ENCODE measurements at places on chromosomes 4 and X.

GRCh38 chrX:154596290-154596929 is 11.5 kb downstream of the CTAG1A start:
- DNase-seq: peak; percentile 78

- no peak for DNase-seq
These were observed 109.3 kb upstream of the TBC1D9 start for GRCh38 chr4:140865253-140866217.

GRCh38 chr4:15006416-15007024 is 4.2 kb downstream of the CPEB2 start:
- DNase-seq: no peak

GRCh38 chrX:2500091-2500802 is 529 bp downstream of the DHRSX start:
- DNase-seq: peak; percentile 51

DNA sequence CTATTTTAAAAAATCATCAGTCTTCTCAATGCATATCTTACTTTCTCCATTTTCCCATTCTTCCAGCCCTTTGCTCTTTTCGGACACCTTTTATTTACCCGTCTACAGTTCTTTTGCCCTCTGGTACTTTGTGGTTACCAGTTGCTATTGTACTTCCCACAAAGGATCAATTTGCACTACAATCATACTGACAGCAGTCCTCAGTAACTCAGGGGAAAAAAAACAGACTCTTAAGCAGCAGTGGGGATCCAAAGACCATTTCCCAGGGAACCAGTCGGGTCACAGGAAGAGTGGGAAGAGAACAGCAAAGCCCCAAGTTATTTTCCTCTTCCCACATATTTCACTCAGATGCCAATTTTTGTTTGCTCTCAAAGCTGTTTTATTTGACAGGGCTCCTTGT is 23.1 kb downstream of the DMD start:
- no peak for DNase-seq

GRCh38 chr4:133152831-133153481 is 3.9 kb downstream of the PCDH10 start:
- no peak for DNase-seq

DNA sequence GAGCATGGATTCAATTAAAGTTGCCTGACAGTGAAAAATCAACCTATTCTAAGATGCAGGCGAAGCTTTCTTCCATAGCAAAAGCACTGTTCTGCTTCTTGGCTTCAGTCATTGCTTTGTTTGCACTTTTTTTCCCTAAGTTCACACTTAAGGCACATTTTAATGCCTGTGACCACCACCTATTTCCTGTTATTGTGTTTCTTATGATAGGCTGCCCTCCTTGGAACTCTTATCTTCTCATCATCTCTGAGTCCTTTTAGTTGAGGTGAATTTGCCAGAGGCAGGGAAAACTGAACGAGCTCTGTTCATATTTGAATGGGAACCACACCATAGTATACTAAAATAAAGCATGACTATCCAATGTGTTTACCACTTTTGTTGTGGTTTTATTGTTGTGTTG is 119.8 kb downstream of the SPCS3 start:
- DNase-seq: no peak

DNA sequence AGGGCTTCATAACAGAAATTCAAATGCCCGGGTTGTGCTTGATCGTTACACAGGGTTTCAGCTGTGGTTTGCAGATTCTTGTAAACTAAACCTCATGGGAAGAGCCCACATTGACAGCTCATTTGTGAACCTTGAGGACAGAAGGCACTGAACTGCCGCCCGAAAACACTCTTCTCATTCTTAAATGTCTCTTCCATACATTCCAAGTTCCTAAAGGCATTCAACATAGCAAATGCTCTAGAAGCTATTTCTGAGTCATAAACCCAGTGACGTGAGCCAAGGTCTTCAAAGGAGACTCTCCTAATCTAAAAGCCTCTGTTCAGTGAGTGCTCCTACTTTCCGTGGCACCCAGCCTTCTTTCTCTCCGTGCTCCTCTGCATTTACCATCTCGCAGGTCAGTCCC is 737.8 kb upstream of the FRG1 start:
- no peak for DNase-seq

DNA sequence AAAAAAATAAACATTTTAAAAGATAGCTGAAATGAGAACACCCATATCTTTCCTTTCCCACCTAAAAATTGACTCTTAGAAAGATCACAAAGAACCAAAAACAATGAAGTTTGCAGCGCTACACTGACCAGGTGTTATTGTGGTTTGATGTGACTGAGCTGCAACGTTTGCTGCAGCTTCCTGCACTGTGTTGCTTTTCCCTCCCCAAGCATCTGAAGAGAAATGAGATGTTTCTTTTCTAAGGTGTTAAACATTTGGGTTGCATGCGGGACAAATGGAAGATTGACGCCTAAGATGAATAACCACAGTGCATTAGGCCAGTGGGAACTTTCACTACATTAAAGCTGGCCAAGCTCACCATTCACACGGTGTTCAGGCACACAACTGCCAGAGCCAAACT is 8.9 kb downstream of the LEF1 start:
- no peak for DNase-seq

- DNase-seq: no peak
These were observed 120.1 kb downstream of the RAP1GDS1 start for GRCh38 chr4:98381306-98381705.

DNA sequence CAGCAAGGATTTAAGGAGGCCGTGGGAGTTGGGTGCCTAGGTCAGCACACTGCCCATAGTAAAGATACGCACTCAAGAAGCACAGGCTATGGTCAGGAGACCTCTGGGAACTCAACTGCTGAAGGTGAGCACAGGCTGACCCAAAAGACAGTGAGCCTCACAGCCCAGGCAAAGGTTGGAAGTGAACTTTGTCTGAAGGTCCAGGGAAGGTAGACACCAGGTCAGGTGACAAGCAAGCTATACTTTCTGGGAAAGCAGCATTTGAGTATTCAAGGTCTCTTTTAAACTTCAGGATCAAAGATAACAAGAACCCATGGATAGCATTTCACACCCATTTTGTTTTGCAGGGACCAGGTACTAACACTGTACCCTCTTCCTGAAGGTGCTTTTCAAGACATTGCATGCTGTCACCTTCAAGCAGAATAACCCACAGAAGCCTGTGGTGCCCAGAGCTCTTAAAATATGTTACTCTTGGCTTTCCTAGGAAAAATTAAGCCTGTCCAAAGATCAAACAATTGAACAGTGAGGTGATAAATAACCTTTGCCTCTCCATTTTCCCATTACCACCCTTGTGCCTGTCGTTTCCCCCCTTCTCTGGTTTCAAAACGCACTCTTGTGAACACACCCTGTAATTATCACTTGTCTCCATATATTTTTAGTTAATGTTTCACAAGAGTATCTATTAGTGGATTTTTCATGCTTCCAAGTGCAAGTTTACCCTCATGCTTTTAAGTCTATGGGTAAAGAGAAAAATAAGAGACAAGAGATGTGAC is 3.4 kb upstream of the S100G start:
- DNase-seq: no peak

- no peak for DNase-seq
These were observed 35.7 kb upstream of the FMR1 start for GRCh38 chrX:147875866-147876596.

DNA sequence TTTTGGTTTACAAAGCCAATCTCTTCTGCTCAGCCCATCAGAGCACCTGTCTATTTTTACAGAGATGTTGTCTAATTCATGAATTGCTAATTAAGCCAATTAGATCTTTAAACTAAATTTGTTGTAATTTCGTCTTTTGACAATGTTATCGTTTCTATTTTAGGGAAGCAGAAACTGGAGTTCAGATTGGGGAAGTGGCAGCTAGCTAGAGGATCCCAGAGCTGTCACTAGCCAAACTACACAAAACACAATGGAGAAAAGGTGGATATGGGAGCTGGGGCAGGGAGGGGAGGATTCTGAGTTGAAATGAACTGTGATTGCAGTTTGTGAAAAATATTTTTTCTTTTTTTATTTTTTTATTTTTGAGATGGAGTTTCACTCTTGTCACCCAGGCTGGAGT is 35.8 kb downstream of the CASP3 start:
- no peak for DNase-seq

DNA sequence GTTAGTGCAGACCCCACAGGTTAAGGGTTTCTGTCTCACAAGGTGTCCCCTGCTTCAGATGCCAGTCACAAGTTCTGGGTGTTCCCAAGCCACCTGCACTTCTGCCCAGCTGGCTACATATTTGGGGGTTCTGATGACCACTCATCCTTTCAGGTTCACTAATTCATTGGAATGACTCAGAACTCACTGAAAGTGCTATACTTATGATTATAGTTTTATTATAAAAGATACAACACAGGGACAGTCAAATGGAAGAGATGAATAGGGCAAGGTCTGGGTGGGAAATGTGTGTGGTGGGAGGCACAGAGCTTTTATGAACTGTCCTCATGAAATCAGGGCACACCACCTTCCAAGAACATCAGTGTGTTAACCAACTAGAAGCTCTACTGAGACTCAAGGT is 97.7 kb upstream of the CASK start:
- DNase-seq: no peak

- no peak for DNase-seq
These were observed 19.9 kb upstream of the PLP1 start for GRCh38 chrX:103756736-103757135.

DNA sequence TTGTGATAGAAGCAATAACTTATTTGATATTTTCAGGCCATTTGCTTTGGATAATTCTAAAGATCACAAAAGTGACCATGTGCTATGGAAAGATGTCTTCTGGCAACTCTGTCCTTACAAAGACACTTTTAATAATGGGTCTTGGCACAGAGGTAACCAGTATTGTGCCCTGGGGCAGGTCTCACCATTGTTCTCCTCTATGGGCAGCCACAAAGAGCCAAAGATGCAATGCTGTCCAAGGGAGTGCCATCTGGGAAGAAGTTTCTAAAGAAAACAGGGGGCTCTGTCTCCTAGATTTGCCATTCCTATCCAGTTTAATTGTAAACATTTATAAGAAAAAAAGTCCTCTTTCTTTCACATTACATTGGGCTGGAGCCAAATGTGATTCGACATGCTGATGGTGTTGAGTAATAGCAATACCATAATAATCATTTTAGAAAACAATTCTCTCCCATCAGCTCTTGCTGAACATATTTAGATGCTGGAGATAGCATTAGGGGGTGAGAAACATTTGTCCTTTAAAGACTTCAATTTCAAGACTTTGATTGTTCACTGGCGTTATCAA is 179.9 kb downstream of the KIT start:
- no peak for DNase-seq

GRCh38 chrX:52865343-52865998 is 2.4 kb downstream of the XAGE3 start:
- no peak for DNase-seq

- DNase-seq: no peak
These were observed 65.2 kb upstream of the SLC7A11 start for GRCh38 chr4:138307319-138307718.

Data from WTC11 (cell line).